ENCODE measurements at places on chromosomes 11 and 22.

- no peak for DNase-seq
These were observed 16.4 kb upstream of the PAMR1 start for GRCh38 chr11:35541621-35542375.

DNA sequence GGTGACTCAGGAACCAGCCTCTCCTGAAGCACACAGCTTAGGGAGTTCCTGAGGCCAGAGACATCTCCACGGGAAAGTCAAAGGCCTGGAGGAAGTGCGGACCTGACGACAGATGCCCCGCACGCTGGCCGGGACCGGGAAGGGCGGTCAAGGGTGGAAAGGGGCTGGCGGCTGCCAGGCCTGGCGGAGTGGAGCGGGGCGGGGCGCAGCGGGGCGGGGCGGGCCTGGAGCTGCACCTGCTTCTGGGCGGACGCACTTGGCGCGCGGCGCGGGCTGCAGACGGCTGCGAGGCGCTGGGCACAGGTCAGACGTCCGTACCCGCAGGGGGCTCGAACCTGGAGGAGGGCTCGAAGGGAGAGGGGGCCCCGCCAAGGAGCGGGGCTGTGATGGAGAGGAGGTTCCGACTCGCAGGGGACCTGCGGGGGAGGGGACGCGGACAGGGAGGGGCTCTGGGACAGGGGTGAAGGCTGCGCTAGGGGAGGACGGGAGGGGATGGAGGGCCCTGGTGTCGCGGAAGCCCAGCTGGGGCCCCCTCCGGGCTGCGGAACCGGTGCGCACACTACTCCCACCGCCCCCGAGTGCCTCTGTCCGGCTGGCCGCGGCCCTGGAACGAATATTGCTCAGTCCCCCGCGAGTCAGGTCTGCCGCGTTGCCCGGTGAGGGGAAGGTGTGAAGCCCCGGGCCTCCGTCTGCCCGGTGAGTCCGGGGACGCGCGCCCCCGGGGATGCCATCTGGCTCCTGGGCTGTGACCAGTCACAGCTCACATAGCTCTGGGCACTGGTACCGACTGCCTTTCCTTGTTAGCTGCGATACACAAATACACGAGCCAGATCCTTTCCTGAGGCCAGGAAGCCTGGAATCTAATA is at the start of gene TMEM45B:
Gene TMEM45B, plus strand, starts transcription at position 253 of the 866 bp plus-strand sequence. CDS start 36,635 bp downstream, outside the sequence.
- DNase-seq: peak; percentile 2

DNA sequence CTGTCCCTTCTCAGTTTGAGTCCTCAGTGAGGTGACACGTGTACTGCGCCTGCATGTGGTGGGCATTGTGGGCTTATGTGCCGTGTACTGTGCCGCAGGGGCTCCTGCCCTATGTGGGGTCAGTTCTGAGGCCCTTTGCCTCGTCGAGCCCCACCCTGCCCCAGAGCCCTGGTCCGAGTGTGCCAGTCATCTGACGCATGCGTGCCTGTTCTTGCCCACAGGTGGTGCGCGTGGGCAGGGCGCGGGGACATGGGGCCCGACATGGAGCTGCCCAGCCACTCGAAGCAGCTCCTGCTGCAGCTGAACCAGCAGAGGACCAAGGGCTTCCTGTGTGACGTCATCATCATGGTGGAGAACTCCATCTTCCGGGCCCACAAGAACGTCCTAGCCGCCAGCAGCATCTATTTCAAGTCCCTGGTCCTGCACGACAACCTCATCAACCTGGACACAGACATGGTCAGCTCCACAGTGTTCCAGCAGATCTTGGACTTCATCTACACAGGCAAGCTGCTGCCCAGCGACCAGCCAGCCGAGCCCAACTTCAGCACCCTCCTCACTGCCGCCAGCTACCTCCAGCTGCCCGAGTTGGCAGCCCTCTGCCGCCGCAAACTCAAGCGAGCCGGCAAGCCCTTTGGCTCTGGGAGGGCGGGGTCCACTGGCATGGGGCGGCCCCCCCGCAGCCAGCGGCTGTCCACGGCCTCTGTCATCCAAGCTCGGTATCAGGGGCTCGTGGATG is 22.3 kb upstream of the TMEM191C start:
- DNase-seq: no peak

DNA sequence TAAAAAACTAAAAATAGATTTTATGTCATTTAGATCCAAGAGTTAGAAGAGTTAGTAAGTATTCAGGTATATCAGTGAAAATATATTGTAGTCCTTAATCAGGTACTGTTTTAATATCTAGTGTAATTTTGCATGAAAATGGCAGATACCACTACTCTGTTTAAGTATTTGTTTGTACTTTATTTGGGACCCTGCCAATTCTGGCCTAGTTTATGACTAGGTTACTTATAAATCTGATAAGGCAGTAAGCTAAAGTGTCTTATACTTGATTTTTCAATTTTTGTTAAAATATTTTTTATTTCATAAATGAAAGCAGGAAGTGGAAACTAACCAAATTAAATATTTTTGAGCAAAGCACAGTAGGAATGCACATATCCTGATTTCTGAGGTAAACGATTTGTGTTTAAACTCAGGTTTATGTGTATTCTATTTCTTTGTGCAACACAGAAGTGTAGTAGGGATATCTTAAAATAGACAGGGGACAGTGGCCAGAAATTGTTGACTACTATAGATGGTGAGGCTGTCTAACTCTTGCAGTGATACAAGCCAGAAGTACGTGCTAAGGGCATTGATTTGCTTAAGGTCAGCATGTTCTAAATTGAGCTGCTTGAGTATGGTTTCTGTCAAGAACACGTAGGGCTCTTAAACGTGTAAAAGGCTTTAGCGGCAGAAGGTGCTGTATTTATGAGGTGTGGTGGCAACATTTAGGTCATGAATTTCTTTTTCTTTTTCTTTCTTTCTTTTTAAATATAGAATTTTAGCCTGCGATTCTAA is 34.0 kb downstream of the HIPK3 start:
- DNase-seq: no peak

GRCh38 chr11:45610627-45611026 is 54.8 kb downstream of the CHST1 start:
- DNase-seq: no peak

DNA sequence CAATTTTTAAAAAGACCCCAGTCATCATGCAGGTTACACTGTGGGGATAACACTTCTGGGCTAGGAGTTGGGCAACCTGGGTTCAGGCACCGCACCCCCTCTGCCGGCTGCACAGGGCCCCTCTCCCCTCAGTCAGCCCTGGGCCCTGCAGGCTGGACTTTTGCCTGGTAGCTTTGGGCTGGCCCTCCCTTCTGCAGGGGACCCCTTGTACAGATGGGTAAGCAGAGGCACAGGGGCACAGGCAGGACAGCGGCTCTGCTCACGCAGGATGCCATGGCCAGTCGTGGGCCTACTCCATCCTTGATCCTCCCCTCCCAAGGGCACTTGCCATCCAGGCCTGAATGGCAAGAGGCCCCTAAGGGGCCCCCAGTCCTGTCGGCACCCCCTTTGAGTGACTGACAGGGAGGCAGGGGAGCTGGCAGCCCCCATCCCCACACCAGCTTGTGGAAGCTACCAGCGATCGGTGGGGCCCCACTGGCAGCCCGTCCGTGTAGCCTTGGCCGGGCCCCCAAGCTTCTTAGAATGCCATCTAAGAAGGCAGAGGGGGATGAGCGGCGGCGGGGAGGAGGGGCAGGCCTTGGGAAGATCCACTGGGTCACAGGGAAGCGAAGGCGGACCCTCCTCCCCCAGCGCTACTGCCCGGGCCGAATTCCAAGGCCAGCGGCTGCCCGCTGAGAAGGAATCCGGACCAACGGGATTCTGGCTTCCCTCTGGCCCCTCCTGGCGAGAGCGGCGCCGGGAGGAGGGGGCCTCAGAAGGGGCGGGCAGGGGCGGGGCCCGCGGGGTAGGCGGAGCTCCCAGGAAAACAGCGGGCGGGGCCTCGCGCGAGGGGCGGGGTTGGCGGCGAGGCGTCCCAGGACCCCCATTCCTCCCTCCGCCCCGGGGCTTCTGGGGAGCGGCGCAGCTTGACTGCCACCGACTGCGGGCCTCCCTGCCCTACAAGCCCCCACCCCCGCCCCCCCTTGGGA is 6.8 kb upstream of the CHKA start:
- DNase-seq: no peak

GRCh38 chr11:36346562-36347383 is 50.7 kb downstream of the PRR5L start:
- DNase-seq: no peak

- DNase-seq: no peak
These were observed 14.2 kb upstream of the TECTA start for GRCh38 chr11:121086866-121087265.

GRCh38 chr11:131044851-131045250 is 128.6 kb upstream of the SNX19 start:
- DNase-seq: no peak

DNA sequence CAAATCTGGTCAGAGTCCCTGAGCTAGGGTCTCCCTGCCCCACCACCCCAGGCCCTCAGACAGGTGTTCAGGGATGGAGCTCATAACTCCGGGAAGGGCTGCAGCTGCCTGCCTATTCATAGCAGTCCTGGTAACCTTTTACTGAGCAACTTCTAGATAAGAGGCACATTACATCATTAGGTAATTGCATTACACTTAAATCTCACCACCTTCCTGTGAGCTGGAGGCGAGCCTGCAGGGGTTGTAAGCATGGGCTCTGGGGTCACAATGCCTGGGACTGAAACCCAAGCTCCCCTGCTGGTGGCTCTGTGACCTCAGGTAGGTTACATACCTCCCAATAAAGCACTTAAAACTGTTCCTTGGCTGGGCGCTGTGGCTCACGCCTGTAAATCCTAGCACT is 22.5 kb downstream of the TP53I11 start:
- no peak for DNase-seq

- DNase-seq: no peak
These were observed 5.4 kb downstream of the LRRC32 start for GRCh38 chr11:76665172-76665571.

DNA sequence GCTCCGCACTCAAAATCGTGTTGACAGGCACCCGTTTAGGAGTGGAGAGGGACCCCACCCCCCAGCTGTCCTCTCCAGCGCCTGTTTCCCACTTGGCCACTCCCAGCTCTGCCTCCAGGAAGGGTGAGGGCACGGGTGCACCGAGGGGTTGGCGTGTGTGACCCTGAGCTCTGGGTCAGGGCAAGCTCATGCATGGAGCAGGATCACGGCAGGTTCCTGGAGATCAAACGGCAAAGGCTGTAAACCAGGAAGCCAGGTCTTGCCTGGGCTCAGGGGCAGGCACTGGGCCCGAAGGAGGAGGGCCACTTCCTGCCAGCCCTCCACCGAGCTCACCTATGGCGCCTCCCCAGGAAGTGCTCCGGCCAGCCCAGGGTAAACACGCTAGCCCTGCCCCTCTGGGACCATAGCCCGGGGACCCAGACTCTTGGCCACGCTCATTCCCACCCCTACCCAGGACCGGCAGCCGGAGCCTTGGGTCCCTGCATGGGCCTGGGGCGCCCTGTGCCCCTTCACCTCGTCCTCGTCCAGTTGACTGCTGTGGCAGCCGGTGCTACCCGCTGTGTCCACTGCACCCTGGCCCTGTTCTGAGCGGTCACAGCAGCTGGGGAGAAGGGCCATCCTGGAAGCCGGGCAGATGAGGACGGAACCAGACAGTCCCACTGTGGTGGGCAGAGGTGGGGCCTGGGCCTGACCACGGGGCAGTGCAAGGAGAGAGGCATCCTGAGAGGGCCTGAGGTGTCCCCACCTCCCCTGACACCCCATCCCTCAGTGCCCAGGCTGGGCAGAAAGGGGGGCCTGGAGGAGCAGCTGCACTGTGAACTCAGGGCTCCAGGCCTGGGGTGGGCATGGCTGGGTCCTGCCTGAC is 1.0 kb upstream of the EPS8L2 start:
- no peak for DNase-seq

GRCh38 chr11:77113382-77114088 is 10.9 kb downstream of the OMP start:
- DNase-seq: no peak

DNA sequence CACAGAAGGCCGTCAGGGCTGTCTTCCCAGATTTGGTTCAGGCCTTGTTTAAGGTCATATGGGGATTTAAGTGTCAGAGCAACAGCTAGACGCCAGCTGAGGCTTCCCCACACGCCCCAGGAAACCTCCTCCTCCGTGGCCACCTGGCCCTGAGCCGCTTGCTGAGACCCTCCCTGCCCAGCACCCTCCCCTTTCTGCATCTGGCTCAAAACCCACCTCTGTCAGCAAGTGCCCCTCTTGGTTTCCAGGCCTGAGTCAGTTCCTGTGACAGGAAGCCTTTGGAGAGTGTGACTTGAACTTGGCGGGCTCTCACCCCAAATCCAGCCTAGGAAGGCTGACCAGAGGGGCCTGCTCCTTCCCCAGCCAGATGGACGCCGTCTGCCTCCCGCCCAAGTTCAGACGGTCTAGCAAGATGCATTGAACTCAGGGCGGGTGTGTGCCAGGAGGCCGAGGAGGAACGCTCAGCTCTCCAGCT is 561 bp downstream of the FXYD2 start:
- DNase-seq: no peak

- no peak for DNase-seq
These were observed 169.1 kb downstream of the RRAS2 start for GRCh38 chr11:14189874-14190273.

DNA sequence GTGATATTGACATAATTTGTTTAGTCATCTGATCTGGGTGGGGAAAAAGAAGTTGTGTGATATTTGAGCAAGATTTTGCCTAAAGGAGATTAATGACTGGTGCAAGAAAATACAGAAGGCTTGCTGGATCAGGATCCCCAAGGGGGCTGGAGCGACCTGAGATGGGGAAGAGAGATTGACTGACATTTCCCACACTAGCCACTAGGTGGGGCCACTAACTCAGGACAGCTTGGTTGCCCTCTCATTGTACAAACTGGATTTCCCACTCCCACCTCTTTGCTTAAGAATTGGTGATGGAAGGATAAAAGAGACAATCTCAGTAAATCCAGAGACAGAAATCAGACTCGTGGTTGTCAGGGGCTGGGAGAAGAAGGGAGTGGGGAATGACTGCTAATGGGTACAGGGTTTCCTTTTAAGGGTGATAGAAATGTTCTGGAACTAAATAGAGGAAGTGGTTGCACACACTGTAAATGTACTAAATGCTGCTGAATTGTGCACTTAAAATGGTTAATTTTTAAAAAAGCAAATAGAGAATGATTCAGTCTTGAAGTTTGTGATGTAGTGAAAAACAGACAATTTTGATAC is 50.7 kb downstream of the CTTN start:
- no peak for DNase-seq

GRCh38 chr11:44557464-44557863 is 8.0 kb upstream of the CD82 start:
- no peak for DNase-seq

All from stimulated activated CD8-positive, alpha-beta memory T cell treated with anti-CD3 and anti-CD28 coated beads, Interleukin-15, amount 100 ng/mL, for 48 hours (primary cell).